ENCODE measurements at places on chromosomes 3 and 15.

- no peak for DNase-seq
Measured at GRCh38 chr3:8837162-8837561, 67.7 kb upstream of the OXTR start.

DNA sequence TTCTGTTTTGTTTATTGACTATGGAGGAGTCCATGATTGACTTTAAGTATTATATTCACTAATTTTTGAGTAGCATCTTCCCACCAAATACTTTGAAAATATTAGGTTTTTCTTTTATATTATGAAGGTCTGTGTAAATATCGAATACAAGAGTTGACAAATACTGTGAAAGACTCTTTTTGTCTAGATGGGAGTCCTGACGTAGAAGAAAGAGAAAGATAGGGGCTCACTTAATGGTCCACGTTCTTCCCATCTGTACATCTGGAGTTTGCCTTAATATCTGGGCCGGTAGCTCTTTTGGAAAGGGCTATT lies 7.8 kb upstream of the UTS2B start:
- DNase-seq: no peak

DNA sequence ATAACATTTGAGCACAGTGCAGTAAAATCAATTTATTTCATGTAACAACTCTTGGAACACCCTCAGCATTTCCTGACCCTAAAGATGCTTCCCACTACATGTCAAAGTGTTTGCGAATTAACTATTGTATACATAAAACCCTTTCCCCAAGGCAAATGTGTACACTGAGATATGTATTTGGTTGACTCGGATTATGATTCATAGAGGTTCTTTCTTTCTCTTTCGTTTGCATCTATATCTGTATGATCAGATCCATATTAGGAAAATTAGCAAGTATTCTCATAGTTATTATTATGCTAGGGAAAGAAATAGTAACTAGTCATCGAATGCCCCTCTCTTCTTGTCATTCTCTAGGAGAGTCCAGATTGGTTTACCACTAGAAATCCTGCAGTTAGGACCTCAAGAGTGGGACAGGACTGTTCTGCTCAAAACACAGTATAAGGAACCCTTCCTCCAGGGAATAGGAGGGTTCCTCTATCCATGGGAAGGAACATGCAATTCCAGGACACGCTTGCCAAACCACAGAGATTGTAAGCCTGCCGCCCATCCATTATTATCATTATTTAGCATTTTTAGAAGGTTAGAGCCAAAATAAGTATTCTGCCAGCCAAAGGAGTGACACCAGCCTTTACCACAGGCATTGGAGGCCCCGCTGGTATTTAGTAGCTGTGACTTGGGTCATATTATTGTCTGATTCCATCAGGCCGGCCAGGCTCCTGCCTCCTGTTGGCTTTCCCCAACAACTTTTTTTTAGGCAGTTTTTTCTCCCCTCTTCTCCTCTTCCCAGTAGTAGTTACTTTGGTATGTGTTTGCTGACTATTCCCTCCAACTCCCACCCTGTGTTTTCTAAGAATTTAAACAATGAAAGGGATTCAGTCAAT lies 100.7 kb downstream of the GALK2 start:
- no peak for DNase-seq

GRCh38 chr3:18112674-18113375 lies 312.3 kb downstream of the SATB1 start:
- no peak for DNase-seq

DNA sequence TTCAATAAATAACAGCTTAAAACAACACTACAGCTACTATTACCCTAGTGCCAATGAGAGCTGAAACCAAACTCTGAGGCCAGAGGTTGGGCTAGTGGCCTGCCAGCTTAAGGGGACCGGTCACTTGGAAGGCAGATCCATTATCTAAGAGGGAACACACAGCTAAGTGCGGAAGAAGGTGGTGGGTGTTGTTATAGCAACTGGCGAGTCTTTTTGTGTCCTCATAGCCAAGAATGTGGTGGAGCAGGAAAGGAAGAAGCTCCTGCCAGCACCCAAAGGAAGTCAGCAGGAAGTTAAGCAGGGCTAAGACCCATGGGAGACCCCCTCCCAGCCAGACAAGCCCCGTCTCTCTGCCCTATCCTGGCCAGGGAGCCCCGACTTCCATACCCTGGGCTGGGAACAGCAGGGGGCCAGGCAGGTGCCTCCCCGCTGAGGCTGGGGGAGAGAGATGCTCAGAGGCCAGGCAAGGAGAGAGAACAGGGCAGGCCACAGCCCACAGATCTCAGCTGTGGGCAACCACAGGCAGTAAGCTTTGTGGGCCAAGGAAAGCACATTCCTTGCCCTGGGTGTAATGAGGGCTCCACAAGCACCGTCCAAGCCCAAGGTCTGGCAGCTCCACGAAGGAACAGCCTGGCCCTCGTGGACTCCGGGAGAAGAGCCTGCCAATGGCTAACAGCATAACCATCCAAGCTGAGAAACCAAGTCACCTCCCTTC lies 34.0 kb upstream of the HRH1 start:
- no peak for DNase-seq

GRCh38 chr15:41848631-41849030 lies 10.0 kb downstream of the PLA2G4B start:
- DNase-seq: peak; percentile 36

- DNase-seq: no peak
Measured at GRCh38 chr3:20104167-20104661, 64.0 kb downstream of the KAT2B start.

- DNase-seq: no peak
Measured at GRCh38 chr15:71338827-71339542, 223.7 kb downstream of the THSD4 start.

GRCh38 chr3:189001559-189001958 lies 170.2 kb upstream of the TPRG1 start:
- DNase-seq: no peak

GRCh38 chr15:99603828-99604227 lies 38.0 kb downstream of the MEF2A start:
- no peak for DNase-seq

DNA sequence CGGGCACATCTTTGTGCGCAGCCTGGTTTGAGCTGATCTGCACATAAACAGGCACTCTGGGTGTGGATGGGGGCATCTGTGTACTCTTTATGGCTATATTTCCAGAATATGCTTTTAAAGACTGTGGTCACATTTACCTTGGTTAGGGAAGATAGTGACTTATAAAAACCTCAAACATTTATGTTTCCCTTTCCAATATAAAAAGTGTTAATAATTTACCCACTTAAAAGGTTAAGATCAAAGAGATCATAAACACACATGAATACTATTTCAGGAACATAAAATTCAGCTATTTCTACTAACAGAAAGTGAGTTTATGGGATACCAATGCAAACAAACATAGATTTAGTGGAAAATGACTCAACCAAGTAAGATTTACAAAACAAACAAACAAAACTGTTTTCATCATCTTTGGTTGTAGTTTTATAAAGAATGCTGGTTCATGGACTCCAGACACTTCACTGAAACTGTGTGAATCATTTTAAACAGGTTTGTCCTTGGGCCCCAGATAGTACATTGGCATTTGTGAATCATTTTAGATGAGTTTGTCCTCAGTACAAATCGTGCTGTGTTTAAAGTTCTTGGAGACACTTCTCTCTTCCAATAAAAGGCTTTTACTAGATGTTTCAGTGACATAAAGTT lies 253.5 kb upstream of the CTDSPL start:
- DNase-seq: no peak

DNA sequence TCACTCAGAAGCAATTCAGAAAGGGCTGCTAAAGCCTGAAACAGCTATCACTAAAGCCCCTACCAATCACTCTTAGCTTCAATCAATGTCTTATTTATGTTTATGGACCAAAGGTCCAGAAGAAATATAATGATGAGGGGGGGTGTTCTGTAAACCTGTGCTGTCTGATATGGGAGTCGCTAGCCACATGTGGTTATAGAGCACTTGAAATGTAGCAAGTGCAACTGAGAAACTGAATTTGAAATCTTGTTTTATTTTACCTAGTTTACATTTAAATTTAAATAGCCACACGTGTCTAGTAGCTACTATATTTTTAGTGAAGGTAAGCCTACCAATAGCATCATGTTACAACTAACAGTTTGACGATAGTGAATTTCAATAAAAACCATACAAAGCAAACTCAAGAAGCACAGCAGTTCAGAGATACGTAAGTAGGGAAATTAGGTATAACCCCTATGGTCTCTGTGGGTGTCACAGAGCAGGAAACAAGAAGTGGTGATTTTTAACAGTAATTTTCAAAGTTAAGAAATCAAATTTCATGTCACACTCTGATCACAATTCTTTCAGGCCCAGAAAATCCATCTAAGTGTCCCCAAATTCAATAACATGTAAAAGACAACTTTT lies 3.6 kb downstream of the POU1F1 start:
- no peak for DNase-seq

DNA sequence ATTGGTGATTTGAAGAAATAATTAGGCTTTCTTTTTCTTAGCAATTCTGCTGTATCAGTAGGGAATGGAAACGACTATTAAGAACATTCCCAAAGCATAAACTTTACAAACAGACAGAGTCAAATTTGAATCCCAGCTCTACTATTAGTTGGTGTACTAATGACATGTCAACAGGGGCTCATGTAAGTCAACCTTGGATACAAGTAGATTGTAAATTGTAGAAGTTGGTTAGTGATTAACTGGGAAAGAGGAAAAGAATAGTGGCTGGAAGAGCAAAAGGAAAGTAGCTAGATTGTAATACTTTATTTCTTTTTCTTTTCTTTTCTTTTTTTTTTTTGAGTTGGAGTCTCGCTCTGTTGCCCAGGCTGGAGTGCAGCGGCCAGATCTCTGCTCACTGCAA lies 38.6 kb upstream of the DPPA4 start:
- DNase-seq: no peak

- no peak for DNase-seq
Measured at GRCh38 chr15:56175788-56176187, 67.9 kb downstream of the RFX7 start.

DNA sequence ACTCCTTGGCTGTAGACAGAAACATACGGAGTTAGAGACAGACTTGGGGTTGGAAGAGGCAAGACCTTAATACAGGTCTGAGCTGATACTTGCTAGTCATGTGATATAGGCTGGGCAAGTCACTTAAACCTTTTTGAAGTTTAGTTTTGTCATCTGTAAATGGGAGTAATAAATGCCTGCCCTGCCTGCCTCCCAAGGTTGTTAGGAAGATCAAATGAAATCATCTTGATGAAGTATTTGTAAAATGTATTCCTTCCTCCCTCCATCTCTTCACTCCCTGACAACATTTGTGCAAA lies 2.9 kb downstream of the PXK start:
- DNase-seq: no peak

GRCh38 chr3:132542577-132542976 lies 54.5 kb upstream of the ACKR4 start:
- no peak for DNase-seq

DNA sequence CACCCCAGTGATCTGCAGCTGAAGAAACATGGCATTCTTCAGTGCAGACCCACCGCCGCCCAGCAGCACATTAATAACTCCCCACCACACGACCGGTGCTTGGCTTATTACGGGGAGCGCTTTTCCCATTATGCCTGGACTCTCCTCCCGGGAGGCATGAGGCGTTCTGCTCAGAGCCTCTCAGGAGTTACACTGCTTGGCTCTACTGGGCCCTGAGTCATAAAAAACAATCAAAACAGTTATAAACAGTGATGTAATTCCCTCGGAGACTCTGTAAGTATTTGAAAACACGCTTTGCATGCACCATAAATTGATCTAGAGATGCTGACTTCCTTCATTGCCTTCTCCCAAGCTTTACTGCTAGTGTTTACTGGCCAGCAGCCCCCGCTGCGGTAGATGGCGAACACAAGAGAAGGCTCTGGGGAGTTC lies 77.1 kb upstream of the SNRPA1 start:
- DNase-seq: no peak

DNA sequence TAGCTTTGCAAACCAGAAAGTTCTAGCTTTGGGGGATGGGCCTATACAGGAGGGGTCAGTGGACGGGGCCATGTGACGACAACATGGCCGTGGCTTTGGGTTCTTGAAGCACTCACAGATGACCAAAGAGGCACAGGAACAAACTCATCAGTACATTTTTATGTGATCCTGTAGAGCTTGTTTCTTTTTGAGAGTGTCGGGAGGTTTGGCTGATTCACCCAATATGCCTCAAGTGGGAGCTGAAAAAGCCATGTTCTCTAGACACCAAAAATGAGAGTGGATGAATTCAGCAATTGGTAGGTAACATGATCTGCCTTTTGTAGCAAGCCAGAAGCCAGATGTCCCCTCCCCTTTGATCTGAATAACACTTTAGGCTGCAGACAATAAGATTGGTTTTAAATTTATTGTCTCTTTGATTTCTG lies 30.1 kb downstream of the GREM1 start:
- no peak for DNase-seq

GRCh38 chr15:73870700-73871408 lies 2.5 kb upstream of the TBC1D21 start:
- no peak for DNase-seq

GRCh38 chr3:140704733-140705132 lies 26.9 kb downstream of the TRIM42 start:
- DNase-seq: no peak

- DNase-seq: no peak
Measured at GRCh38 chr15:64970698-64971097, 19.0 kb downstream of the SPG21 start.
